ENCODE measurements at places on chromosomes 2 and 18.
A peak's percentile ranks its signal among the peaks of the same experiment; 100 is the strongest.

GRCh38 chr2:218711550-218711929 is 905 bp downstream of the TTLL4 start:
- DNase-seq, result no peak

DNA sequence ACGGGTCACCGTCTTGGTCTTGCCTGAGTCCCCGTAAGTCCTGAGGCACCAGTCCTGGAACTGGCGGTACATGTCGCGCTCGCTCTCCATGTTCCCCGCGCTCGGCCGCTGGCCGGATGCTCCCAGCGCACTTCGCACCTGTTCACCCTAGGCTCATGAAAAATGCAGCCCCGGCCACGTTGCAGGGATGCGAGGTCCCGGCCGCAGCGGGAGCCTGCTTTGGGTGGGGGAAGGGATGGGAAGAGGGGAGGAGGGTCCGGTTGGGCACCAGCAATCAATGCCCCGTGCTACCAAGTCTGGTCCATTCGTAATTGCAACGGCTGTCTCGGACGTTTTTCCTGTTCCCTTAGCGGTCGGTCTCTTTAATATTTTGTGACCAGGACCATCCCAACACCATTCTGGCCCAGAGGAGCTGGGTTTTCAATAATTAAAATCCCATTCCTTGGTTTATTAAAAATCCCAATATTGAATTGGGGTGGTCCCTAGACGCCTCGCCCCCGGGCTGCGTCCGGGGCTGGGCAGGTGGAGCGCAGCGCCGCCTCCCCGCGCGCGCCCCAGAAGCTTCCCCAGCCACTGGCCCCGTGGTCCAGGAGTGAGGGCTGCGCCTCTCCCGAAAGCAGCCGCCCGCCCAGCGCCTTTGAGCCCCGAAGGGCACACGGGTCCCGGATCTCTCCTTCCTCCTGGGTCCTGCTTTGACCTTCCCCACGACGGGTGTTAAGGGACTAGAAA is 1.4 kb downstream of the NOL4 start:
- DNase-seq, result no peak

DNA sequence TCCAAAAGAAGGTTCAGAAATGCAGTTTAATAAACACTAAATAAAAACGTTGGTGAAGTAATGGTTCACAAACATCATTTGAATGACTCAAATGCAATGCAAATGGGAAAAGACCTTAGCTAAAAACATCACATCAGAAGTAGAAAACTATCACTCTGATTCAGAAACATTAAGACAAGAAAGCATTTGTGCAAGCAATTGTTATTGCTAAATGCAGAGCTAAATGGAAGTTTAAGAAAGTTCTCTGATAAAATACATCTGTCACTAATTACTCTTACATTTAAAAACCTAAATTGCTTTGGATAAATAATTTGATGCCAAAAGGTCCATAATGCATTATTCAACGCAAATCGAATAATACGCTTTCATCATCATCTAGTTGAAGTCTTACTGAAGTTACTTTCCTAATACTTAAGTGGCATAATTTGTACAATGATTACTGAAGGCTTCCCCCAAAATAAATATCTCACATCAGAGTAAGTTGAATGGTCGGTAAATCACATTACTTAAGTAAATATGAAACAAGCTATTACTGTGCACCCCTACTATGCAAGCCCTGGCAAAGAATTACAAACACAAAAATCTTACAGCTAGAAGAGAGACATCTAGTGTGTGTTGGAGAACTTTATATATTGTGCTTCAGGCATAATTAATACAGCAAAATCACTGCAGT is 105.7 kb upstream of the KCTD1 start:
- no peak for DNase-seq

- peak; percentile 76 for DNase-seq
These were observed 46.0 kb downstream of the ADCY3 start for GRCh38 chr2:24874035-24874434.

GRCh38 chr18:2050702-2051201 is 520.6 kb downstream of the METTL4 start:
- DNase-seq, result no peak

- no peak for DNase-seq
These were observed 53.2 kb downstream of the SH3YL1 start for GRCh38 chr2:210660-211059.

GRCh38 chr18:40124107-40124506 is 1830.9 kb upstream of the PIK3C3 start:
- DNase-seq, result no peak

- DNase-seq, result peak; percentile 50
These were observed 19.7 kb upstream of the DCTN1 start for GRCh38 chr2:74399785-74400184.

DNA sequence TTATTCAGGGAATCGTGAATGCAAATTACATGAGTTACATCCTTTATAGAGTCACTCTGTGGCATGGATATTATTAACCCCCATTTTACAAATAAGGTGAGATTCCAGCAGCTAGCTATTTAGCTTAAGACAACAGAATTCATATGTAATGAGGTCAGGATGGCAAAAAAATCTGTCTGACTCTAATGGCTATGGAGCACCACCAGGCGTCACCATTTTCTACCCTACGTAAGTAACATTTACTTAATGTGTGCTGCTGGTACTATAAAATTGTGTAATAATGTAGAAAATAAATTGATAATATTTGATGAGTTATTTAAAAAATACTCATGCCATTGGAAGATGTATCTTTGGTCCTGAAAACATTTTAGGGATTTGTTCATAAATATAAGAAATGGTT is 2040.1 kb upstream of the LRRTM1 start:
- DNase-seq, result no peak

DNA sequence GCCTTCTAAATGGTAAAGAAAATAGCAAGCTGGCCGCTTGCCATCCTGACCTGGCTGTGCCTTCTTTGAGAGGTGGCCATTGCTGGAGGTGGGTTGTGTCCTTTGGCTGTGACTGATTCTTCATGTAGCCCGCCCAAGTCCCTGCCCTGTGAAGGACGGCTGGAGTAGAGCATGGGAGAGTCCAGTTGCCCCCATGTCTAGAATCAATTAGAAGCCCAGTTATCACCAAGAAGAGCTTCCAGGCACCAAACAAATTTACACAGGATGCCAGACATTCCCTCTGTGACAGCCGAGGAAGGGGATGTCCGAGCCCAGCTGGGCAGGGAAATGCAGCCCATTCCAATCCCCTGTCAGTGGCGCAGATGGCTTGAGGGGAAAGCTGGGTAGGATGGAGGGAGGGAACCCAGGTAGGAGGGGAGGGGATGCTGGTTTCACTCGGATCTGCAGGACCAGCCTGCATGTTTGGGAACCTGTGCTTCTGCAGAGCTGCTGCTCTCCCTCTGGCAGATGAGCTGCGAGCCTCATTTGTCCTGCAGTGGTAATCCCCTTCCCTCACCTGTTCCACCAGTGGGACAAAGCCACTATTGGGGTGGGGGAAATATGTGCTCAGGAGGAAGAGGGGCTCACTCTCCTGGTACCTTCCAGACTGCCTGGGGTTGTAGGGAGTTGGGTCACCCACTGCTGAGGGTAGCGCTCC is 25.7 kb upstream of the ASB18 start:
- DNase-seq, result no peak

DNA sequence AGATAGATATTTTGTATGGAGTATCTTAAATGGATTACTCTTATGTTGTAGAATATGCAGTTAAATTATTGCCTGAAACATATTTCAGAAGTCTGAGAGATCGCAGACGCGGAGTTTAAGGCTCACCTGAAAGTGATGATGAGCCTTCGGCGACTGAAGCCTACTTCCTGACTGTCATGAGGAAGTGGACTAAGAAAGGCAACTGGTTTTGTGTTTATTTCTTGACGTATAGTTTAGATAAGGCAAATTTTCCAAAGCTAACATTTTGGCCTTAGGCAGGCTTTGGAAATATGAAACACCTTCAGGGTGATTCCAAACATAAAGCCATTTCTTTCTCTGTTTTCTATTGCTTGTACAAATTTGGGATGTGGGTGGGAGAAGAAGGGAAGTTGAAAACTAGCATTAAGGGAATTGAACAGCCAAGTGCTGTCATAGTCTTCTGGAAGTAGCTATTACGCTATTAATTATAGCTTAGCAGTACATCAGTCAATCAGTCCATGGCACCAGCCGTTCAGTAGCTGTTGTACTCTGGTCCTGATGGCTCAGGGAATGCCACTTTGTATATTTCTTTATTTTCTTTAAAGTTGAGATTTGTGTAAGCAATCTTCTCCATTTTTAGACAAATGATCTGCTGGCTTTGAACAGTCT is 1.5 kb downstream of the GRHL1 start:
- no peak for DNase-seq
